ENCODE measurements at places on chromosomes 2 and 18.
A peak's percentile ranks its signal among the peaks of the same experiment; 100 is the strongest.

DNA sequence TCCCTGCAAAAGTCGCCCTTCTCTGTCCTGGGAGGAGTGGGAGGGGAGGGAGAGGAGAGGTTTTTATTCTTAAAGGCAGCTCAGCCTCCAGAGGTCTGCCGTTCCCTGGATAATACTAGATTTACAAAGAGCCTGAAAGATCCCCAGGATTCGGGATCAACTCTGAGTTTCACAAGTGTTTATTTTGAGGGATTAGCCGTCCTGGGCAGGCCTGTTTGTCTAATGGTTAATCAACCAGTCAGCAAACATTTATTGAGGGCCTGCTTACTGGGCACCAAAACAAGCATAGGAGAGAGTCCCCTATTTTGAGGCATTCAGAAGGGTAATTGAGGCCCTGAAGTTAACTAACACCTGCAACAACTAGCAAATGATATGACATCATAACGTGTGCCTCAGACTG lies 152.6 kb upstream of the SLC1A4 start:
- no peak for DNase-seq

DNA sequence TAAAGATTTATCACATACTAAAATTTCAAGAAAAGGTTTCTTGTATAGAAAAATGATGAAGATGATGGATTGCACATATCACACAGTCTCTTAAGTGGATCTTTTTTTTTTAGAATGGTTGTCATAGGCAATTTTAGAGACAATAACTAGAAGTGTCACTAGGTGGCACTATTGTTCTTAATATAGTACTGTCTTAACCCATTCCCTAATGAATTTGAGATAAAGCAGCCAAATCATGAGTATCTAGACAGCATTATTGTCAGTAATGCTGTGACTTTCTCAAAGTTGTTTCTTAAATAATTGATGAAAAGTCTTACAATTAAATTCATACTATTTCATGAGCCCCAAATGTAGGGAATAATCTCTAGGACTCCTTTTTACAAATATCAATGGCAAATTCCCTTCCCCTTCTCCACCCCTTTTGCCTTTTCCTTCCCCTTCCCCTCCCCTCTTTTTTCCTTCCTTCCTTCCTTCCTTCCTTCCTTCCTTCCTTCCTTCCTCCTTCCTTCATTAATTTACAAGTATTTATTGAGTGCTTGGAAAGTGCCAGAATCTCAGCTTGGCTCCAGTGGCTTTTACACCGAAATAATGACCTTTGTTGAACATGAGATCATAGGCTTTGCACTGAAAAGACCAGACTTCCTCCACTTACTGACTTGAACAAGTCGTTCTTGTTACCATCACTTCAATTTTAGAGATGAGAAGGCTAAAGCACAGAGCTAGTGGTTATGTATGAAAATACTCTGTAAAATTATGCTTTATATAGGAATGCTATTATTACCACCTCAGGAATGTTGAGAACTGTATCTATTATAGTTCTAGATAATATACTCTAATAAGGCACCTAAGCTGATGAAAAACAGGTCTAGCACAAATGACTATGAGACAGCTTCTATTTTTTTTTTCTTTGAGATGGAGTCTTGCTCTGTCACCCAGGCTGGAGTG lies 19.8 kb downstream of the MYL12B start:
- DNase-seq, result no peak

GRCh38 chr2:200603972-200604371 lies 18.2 kb downstream of the AOX1 start:
- DNase-seq, result no peak

- no peak for DNase-seq
These were observed 15.8 kb upstream of the IER3IP1 start for GRCh38 chr18:47191961-47192360.

DNA sequence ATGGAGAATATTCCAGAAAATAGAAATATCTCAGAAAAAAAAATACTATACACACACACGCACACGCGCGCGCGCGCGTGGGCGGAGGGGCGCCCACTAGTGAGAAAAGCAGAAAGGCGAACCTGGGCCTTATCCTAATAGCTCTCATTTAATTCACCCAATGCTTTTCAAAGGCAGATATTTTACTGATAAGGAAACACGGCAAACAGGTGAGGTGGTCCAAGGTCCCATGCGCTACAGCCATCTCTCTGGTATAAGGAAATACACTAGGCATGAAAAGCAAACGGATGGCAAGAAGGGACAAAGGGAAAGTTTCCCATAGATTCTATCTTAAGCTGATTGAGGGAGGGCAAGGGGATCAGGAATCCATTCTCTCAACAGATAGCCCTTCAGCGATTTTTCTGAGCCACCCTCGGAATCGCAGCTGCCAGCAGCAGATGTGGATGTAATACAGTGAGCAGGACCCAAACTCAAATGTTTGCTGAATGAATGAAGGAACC lies 136.7 kb downstream of the TMEM247 start:
- no peak for DNase-seq

- no peak for DNase-seq
These were observed 19.6 kb upstream of the TDRD15 start for GRCh38 chr2:21104030-21104660.

GRCh38 chr2:189498205-189498604 lies 56.9 kb downstream of the WDR75 start:
- DNase-seq, result no peak

DNA sequence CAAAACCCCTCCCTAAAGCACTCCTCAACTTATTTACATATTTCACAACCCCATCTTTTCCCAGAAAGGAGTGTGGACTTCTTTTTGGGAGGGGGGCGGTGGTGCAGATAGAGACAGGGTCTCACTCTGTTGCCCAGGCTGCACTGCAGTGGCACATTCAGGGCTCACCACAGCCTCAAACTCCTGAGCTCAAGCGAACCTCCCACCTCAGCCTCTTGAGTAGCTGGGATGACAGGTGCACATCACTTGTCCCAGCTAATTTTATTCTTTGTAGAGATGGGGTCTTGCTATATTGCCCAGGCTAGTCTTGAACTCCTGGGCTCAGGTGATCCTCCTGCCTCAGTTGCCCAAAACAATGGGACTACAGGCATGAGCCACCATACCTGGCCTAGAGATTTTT lies 44.1 kb downstream of the ADCY3 start:
- DNase-seq, result no peak

DNA sequence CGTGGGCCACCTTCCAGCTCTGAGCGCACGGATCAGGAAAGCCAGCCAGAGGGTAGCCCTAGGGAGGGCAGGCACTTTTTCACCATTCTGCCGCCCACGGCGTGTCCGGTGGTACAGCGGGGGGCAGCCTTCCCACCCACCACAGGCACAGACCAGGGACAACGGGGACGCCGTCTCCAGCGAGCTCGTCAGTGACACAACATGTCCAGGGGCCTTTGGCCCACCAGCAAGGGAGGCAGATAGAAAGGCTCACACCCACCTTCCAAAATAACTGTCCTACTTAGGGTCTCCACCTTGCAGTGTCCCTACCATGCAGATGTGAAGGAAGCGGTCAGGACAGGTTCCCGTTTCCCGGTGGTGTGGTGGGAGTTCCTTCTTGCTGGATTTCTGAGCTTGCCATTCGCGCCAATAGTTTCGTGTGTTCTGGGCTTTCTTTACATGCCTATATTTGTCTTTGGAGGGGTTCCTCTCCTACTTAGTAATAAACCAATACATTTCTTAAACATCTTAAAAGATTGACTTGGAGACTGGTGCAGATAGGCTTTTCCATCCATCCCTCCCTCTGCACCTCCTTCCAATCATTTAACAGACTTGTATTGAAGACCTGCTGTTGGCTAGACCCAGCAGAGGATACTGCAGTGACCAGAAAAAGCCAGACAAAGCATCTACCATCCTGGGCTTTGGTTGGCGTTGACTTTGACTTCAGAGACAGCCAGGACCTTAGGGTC lies 872 bp downstream of the ASB1 start:
- DNase-seq, result no peak

- peak; percentile 28 for DNase-seq
These were observed 25.4 kb upstream of the CDH7 start for GRCh38 chr18:65725251-65726050.

Data from progenitor cell of endocrine pancreas (in vitro differentiated cells).